ENCODE measurements at places on chromosomes 4 and X.

DNA sequence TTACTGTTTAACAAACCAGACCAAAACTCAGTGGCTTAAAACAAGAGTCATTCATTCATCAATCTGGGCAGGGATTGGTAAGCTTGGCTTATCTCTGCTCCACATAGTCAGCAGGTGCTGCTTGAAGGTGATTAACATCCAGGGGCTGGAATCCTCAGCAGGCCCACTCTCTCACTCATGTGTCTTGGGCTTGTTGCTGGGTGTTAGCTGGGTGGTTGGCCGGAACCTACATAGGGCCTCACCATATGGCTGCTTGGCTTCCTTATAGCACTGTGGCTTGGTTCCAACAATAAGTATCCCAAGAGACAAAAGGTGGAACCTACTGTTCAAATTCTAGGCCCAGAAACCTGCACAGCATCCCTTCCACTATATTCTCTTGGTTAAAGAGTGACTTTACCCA, 125.0 kb downstream of the RASGEF1B start:
- DNase-seq = no peak

- no peak for DNase-seq
Measured at GRCh38 chrX:80648023-80648422, 161.7 kb downstream of the BRWD3 start.

GRCh38 chrX:38868941-38869401, 67.7 kb downstream of the MID1IP1 start:
- DNase-seq = no peak

DNA sequence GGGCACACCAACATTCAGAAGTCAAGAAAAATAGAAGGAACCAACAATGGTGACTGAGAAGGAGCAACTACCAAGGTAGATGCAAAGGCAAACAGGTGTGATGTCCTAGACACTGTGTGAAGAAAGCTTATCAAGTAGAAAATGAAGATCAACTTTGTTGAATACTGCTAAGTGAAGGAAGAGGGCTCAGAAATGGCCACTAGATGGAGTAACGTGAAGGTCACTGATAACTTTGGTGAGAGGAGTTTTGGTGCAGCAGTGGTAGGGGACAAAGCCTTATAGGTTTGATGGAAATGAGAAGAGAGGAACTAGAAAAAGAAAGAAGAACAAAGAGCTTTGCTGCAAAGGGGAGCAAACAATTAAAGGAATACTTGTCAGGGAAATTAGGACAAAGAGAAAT, 23.5 kb downstream of the OTC start:
- DNase-seq = no peak

DNA sequence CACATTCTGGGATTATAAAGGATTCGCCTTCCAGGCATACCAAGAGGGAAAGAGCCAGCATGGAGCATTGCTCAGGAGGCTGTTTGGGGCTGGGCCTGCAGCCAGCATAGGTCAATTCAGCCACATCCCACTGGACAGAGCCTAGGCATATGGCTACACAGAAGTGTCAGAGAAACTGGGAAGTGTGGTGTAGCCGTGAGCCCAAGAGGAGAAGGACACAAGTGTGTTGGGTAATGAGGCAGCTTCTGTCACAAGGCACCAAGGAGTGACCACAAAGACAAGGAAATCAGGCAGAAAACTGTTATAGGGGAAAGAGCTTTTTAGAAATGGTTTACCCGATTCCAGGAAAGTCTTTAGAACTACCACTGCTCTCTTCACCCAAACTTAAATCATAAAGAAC, 178.6 kb upstream of the TBL1X start:
- no peak for DNase-seq

DNA sequence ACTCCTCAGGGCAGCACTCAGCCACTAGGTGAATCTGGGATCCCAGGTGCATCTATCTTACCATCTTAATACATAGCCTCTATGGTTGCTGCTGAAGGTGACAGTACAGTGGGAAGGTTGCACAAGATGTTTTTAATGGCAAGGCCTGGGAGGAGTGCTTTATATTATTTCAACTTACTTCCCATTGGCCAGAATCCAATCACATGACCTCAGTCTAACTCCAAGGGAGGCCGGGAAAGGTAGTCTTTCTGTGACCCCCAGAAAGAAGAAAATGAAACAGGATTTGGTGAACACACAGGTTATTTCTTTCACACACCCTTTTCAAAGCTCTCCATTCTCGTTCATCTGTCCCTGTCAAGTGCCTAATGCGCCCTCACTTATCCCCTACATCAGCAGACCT, 189.1 kb upstream of the ATP6AP2 start:
- DNase-seq = no peak
